ENCODE measurements at places on chromosomes 12 and 14.

DNA sequence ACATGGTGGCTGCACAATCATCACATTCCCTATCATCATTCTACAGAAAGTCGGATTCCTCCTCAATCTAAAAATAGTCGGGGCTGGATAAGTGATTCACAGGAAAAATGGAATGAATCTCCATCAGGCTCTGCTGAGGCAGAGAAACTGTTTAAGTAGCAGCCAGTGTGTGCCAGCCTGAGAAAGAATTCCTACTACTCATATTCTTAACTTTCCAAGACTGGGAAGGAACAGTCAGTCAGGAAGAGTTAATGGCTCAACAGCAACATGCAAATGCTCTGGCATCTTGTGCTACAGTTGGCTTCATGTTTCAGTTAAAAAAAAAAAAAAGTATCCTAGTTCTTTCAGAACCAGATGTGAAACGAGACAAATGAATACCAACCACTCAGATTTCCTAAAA, 187.0 kb downstream of the GRIP1 start:
- no peak for DNase-seq

GRCh38 chr12:58588770-58589169, 331.5 kb downstream of the LRIG3 start:
- DNase-seq: no peak

DNA sequence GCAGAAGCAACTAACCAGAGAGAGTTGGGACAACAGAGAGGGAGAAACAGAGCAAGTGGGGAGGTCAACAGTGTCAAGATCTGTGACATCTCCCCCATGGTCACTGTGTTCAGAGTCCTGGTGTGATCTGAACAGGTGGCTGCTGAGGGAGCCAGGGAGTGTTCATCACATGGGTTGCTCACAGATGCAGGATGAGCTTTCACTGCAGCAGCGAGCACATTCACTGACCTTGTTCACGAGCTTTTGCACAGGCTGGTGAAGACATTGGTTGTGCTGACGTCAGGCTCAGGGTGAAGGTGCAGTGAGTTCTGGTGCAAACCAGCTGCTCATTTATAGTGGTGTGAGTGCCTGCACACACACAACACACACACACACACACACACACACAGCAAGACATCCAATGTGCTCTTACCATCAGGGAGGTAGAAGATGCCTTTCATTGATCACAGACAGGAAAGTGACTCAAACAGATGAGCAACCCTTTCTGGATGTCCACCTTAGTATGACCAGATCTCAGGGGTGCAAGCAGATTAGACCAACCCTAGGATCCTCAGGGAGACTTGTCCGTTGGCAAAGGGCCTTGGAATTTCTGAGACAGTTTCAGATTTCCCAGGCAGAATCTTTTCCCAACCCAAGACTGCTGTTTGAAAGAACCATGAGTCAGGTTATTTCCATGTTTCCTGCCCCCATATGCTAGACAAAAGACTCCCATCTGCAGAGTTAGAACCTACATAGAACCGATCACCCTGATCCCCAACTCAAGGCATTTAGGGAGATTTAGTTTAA, 44.3 kb upstream of the OR10AD1 start:
- DNase-seq: no peak

- no peak for DNase-seq
Measured at GRCh38 chr12:66074561-66074960, 56.0 kb downstream of the LLPH start.

GRCh38 chr14:52846591-52846990, 55.2 kb upstream of the GNPNAT1 start:
- DNase-seq: no peak

GRCh38 chr12:5114436-5114835, 70.8 kb downstream of the KCNA5 start:
- no peak for DNase-seq

DNA sequence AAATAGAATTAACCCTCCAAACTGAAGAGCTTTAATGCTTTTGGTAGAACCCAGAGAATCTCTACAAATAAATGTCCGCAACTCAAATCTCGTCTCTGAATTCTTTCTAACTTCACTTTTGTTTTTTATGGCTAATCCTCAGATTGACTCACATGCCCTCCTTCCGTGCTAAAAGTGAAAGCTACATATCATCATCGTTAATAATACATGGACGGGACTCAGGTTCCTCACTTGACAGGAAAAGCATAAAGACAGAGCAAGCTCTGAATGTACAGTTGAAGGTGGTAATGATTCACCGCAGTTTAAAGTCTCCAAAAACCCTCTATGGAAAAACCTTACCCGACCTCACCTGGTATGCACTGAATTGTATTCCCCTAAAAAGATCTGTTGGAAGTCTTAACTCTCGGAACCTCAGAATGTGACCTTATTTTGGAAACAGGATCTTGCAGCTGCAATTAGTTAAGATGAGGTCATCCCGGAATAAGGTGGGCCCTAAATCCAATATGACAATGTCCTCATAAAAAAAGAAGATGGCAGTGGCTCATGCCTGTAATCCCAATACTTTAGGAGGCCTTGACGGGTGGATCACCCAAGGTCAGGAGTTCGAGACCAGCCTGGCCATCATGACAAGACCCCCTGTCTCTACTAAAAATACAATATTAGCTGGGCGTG, 147.4 kb upstream of the FOXN3 start:
- DNase-seq: no peak

DNA sequence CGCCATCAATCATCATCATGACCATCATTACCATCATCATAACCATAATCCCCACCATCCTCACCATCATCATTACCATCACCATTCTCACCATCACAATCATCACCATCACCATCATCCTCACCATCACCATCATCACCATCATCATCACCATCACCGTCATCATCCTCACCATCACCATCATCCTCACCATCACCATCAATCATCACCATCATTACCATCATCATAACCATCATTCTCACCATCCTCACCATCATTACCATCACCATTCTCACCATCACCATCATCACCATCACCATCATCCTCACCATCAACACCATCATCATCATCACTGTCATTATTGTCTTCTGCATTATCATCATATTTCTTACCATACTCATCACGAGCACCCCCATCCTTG, 245.5 kb downstream of the ADGRD1 start:
- no peak for DNase-seq

- DNase-seq: no peak
Measured at GRCh38 chr12:1217191-1217949, 226.3 kb downstream of the ERC1 start.

DNA sequence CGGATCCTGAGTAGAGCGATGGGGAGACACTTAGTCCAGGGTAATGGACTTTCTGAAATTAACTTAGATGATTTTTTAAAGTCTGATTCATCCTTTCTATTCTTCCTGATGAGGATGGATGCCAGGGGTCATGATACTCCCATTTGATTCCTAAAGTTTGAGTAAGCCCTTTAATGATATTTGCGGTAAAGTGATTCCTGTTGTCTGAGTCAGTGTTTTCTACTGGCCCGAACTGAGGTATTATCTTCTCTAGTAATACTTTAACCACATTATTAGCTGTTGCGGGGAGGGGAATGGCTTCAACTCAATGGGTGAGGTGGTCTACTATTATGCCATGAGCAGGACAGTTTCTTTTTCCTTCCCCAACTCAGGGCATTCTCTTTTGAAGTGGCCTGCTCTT, 111.6 kb downstream of the RIN3 start:
- no peak for DNase-seq

DNA sequence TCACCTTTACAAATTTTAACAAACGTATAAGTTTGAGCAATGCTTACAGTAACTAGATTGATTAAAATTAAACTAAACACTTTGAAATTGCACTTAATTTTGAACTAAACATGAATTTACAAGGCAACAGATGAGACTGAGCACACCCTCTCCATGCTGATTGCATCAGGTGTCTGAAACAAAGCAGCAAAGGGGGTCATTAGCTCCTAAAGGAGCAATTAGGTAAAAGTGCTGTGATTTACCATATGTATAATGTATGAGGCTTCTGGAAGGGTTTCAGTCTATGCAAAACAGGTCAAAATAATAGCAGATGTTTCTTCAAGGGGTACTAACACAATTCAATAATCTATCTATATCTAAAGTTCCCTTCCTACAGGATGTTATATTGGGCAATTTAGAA, 98.8 kb upstream of the LMNTD1 start:
- DNase-seq: no peak

GRCh38 chr12:64976131-64976530, 145.0 kb downstream of the WIF1 start:
- DNase-seq: no peak

GRCh38 chr14:61963926-61964325, 201.7 kb downstream of the SNAPC1 start:
- DNase-seq: no peak

DNA sequence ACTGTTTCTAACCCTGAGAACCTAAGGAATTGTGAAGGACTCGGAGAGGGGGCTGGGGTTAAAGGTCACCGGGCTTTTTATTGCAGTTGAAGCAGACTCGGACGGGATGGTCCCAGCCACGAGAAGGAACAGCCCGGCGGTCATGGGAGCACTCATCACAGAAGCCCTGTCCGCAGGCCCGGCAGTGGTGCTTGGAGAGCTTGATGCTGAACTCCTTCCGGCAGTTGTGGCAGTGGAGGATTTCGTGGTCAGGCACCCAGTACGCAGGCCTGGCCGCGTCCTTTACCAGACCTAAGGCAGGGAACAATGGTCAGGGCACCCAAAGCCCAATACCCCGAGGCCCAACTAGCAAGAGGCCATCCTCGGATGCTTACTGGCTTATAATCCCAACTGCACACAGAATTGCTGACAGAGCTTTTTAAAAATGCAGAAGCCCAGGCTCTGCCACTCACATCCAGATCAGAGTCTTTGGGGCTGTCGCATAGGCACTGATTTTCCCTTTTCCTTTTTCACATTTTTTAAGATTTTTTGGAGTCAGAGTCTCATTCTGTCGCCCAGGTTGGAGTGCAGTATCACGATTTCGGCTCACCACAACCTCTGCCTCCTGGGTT, 44.7 kb downstream of the DCAF4 start:
- DNase-seq: no peak

- DNase-seq: no peak
Measured at GRCh38 chr14:70808416-70809224, 693 bp downstream of the MAP3K9 start.

DNA sequence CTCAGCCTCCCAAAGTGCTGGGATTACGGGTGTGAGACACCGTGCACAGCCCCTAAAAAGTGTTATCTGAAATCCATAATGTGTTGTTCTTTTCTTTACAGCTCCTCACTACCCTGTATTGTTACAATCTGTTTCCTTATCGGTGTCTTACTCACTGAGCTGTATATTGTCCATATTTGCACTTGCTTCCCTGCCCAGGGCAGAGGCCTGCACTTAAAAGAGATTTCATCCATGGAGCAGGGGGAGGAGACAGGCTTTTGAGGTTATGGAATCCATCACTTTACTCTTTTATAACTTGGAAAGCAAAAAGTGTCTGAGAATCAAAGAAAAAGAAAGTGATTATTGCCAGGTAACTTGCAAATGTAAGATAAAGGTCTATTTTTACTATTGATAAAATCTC, 251.0 kb downstream of the DIO2 start:
- no peak for DNase-seq

DNA sequence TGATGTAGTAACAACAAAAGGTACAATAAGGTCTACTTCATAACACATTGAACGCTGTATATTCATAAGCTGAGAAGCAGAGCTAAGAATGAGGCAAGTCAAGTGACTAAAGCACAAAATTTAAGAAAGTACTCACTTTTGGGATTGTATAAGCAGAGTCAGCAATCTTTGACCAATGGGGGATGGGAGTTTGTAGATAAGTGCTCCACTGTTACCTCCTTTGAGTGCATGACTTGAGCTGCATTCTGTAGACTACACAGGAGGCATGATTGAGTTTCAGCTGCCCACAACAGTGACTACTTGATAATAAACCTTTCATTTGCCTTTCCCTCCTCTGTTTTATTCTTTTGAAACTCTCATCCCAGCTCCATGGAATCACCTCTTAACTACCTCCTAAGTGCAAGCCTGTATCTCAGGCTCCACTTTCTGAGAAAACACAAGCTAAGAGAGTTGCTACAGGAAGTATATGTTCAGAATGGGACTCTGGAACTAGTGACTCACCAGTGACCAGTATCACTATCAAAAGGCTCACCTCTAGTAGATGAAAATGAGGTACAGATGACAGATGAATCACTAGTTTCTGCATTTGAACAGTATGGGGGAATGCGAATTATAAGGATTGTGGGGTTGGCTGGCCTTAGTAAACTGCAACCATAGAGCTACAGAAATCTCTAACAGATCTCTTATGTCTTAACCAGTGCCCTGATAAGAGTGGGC, 49.2 kb downstream of the SLC35F4 start:
- no peak for DNase-seq

DNA sequence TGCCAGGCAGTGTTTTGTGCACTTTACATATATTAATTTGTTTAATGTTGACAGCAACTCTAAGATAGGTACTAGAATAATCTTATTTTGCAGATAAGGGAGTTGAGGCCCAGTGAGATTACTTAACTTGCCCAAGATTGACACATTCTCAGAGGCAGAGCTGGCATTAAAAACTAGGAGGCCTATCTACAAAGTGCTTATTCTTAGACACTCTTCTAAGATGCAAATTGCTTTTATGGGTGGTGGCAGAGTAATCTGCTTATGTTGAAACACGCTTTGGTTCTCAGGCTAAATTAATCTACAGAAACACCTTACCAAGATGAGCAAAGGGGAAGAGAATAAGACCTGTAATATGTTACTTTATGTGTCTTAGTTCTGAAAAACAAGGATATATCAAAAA, 7.2 kb downstream of the MGP start:
- no peak for DNase-seq

- DNase-seq: no peak
Measured at GRCh38 chr14:63551332-63551731, 8.2 kb upstream of the PPP2R5E start.

DNA sequence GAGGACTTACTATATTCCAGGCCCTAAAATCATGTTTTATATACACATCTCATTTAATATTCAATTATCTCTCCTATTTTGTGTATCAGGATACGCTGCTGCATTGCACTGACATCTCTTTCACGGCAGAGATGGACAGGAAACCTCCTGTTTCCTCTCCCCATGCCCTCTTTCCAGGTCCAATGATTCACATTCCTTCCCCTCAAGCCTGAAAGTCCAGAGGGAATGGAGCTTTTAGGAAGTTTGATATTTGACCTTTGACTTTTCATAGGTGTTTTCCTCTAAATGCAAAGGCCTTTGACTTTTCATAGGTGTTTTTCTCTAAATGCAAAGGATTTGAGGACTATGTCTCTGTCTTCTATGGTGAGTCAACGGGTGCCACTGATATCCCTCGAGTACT, 89.5 kb downstream of the STON2 start:
- DNase-seq: no peak

- no peak for DNase-seq
Measured at GRCh38 chr14:92573761-92574498, 60.3 kb downstream of the RIN3 start.

Measured in effector memory CD8-positive, alpha-beta T cell (primary cell).